ENCODE measurements at places on chromosomes 1 and 21.

GRCh38 chr1:109114342-109114674 lies 393 bp downstream of the ELAPOR1 start:
- no peak for DNase-seq

- DNase-seq, result no peak
Observed at GRCh38 chr1:108551137-108551862, 8.6 kb upstream of the EEIG2 start.

DNA sequence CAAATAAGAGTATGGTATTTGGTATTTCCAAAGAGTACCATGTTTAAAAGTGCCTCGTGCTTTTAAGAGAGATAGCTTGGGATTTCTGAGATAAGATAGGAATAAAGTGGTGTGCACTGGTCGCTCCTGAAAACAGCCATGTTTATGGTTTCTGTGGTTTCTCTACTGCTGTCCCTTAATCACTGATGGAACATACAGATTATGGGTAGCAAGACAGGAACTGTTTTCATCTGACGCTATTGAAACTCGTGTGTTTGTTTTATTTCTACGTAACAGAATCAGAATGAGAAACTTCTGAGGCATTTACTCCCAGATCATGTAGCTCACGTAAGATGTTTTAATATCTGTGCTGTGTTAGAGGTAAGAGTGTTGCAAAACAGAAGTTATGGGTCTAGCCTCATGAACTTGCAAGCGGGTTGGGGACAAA lies 126.0 kb downstream of the KIAA0319L start:
- no peak for DNase-seq

GRCh38 chr1:232019026-232019340 lies 392.4 kb downstream of the DISC1 start:
- DNase-seq, result no peak

GRCh38 chr1:235127732-235128455 lies 743 bp downstream of the TOMM20 start:
- DNase-seq, result no peak

DNA sequence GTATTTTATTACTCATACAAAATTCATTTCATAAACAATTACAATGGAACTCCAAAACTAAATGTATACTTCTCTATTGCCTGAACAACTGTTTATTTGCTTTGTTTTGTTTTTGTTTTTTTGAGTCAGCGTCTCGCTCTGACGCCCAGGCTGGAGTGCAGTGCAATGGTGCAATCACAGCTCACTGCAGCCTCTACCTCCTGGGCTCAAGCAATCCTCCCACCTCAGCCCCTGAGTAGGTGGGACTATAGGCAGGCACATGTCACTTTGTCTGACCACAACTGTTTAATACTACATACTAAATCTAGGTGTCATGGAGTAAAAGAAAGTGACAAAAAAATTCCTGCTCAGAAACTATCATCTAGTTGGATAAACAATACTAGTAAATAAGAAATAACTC lies 49.3 kb downstream of the RAB3GAP2 start:
- no peak for DNase-seq

GRCh38 chr1:27525296-27526272 lies 35.6 kb upstream of the WASF2 start:
- DNase-seq, result no peak

DNA sequence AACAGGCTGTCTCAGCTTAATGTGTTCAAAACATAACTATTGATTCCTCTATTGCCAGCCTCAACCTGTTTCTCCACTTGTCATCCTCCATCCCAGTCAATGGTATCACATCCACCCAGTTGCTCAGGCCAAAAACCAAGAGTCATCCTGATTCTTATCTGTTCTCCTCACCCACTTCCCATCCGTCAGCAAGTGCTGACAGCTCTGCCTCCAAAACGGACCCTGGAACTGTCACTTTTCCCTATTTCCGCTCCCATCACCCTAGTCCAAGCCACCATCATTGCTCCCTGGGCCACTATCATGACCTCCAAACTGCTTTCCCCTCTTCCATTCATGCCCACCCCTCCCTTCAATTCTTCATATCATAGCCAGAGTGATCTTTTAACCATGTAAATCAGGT lies 36.2 kb upstream of the IFFO2 start:
- no peak for DNase-seq

DNA sequence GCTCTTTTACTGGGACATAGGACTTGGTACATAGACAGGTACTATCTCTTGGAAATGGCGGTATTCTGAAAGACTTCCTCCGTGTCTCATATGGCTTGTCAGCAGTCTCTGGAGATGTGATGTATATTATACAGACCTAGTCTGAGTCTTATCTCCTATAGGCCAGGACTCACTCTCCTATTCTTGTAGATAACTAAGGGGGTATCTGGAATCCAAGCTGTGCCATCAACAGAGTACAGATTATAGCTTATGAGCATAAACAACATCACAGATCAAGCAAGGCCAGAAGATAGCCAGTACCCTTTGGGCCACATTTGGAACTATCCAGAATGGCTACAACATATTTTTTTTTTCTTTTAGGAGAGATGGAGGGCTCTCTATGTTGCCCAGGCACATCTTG lies 16.1 kb upstream of the RIMKLA start:
- DNase-seq, result no peak

- no peak for DNase-seq
Observed at GRCh38 chr1:89959719-89960118, 35.2 kb upstream of the ZNF326 start.
